ENCODE measurements at places on chromosomes 4 and X. TPM values are rescaled to one million over a fixed set of nuclear protein-coding genes. Genes with fewer than 3 reads are reported as not detected.

DNA sequence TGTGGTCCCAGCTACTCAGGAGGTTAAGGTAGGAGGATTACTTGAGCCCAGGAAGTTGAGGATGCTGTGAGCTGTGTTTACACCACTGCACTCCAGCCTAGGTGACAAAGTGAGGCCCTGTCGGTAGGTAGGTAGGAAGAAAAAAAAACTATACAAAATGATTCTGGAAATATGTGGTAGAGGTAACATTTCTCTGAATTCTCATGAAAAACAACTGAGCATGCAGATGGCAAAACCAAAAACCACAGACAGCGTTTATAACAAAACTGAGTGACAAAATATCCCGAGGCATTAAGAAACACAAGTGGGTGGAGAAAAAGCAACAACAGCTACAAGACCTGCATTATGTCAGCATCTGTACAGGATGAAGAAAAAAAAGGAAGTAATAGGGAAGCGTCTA lies 211.7 kb downstream of the DLG3 start:
- DNase-seq, result no peak

GRCh38 chr4:15416357-15417232 lies 11.2 kb upstream of the C1QTNF7 start:
- no peak for DNase-seq

DNA sequence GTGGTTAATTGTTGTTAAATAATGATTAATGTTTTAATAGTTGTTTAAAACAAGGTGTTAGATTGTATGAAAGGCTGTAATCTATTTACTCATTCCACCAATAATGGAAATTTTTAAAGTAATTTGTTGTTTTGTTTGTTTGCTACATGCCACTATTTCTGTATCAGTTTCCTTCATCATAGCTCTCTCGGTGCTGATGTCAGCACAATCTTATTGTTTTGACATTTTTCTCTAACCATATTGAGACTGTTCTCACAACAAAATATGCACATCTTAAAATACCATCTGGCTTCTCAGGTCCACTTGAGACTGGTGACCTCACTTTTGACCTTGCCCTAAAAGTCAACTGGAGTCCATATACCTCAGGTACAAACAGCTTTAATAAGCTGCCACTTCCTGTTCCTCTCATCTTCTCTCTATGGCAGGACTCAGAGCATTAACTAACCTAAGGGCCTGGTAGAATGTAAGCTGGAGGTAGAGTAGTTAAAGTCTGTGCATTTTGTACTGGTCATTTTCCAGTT lies 1.0 kb upstream of the GUCY1B1 start:
- DNase-seq, result no peak

DNA sequence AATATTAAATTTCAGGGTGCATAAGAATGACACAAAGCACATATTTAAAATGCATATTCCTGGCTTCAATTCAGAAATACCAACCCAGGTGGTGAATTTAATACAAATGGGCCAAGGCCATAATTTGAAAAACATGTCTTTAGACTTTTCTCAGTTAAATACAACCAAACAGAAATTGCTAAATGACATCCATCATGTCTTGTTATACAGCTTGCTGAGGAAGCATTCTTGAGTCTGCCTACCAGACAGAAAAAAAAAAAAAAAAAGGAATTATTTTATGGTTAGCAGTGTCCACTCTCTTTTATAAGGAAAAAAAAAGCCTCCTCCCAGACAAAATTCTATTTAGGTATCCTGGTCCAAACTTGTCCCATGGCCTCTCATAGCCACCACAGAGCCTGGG lies 119.1 kb downstream of the PAPSS1 start:
- DNase-seq, result no peak

- no peak for DNase-seq
These were observed 1271.0 kb downstream of the RAPGEF2 start for GRCh38 chr4:160373911-160374310.

DNA sequence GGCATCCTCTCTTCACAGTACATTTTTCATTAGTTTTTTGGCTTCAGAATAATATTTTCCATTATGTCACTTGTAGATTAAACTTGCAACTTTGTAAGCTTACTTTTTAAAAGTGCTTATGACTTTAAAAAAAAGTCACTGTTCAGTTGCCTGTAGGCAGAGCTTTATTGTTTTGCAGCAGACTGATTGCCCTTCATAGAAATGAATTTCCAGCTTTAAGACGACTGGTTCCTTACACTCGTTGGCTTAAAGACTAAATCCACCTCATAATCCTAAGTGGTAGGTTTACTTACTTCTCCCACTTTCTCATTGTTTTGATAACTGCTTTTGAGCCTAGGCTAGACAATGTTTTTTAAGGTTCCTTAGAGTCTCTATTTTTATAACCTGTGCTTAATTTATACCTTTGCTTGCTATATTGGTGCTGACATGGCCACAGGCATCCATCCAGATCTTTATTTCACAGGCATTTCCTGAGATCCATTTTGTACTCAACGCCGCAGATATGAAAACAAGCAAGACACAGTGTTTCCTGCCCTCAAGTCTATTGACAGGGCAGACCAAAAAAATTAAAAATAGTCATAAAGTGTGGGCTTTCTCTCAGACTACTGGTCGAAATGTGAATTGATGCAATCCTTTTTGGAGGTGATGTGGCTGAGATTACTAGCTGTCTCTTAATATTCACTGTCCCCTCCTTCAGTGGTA lies 12.6 kb upstream of the IL13RA2 start:
- DNase-seq, result no peak

The ITIH6 gene
- total RNA-seq, result not detected

- no peak for DNase-seq
These were observed 26.7 kb upstream of the CLDN34 start for GRCh38 chrX:9940421-9940820.

The SASH3 gene
- total RNA-seq, result 2.1 TPM

The COX7B2 gene
- not detected for total RNA-seq

DNA sequence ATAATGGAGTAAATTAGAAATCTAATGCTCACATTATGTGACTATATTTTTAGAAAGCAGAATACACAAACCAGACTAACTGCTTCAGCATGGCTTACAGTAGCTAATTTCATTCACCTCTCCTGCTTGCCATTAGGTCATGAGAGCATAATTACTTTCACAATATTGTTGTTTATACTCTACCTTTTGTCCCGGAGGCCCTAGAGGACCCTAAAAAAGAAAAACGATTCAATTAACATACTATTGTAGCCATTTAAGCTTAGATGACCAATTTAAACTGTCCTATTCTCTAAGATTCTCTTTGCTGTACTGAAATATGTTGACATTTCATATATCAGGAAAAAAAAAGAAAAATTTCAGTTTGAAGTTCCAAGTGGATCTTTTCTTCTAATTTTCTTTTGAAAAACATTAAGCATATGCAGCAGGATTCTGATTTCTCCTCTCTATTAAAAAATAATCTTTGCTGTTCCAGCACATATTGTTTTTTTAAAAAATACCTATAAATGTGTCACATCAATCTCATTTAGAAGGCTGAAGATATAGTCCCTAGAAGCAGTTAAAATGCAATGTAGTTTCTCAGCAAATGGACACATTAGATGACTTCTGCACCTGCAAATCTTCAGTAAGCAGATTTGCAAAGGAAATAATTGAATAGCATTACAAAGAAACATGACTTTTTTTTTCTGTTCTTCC lies 157.7 kb upstream of the ETNPPL start:
- no peak for DNase-seq

DNA sequence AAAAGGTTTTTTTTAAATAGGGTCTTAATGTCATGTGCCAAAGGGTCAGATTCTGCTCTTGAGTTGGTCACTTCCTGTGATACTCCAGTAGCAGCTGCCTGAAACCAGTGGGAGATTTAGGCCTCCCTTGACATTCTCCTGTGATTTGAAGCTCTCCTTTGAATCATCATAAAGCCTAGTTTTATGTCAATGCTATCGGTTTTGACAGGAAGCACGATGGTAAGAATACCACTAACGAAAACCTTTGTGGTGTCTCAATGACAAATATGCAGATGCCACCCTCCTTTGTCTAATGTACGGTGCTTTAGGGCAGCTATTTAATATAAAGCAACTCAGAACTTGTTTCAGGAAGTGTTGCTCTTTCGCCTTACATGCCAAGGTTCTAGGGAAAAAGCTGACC lies 44.2 kb downstream of the CCNI start:
- no peak for DNase-seq

The DRD5 gene
- total RNA-seq, result not detected

- DNase-seq, result no peak
These were observed 147.3 kb downstream of the KLHL13 start for GRCh38 chrX:117969328-117969727.

DNA sequence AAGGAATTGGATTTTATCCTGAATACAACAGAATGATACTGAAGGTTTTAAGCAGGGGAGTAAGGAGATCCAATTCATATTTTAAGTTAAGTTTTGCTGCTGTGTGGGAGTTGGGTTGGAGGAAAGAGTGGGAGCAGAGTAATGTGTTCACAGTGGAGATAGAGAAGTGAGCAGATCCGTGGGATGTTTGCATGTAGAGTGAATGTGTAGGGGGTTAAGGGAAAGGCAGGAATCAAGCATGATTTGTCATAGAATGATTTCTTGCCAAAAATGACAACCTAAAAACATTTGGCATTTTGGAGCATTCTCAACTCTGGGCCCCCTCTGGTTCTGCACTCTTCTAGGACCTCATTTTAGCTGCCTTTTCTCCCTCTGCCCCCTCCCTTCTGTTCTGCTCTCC lies 76.6 kb downstream of the ARHGAP10 start:
- DNase-seq, result no peak

DNA sequence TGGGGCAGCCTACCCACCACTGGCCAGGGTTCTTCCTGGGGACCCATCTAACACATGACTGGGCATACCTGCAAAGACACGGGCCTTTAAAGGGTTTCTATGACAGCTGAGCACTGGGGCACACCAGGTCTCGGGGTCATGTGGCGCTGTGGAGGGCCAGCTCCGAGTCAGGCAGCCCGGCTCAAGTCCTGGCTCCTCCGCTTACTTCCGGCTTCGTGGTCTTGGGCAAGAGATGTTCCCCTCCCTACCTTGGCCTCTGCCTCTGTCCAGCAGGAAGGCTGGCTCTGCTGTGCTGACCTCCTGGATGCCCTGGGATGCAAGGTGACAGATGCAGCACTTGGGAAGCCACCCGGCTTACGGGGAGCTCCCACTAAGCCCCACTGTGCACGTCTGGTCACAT lies 37.6 kb downstream of the HTRA3 start:
- DNase-seq, result peak; percentile 21

DNA sequence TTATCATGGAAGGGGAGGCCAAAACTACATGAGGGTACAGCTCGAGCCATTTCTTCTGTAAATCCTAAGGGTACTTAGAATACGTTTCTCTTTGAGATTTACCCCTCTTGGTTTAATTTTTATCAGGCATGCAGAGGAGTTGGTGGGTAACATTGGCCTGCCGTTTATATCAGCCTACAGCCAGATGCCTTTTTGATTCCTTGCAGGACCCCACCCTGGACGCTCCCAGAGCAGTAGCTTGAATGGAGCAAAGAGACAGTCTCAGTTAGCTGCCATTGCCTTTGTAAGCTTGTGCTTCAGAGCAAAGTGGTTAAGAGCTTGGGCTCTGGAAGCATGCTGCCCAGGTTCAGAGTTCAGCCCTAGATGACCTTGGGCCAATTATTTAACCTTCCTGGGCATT lies 9.0 kb downstream of the DOCK11 start:
- DNase-seq, result no peak

All from uterus (tissue), 4 donors.